ENCODE measurements at places on chromosomes 2 and 18.

GRCh38 chr2:16617282-16618266 is 48.1 kb downstream of the CYRIA start:
- no peak for DNase-seq

GRCh38 chr18:32092422-32093101 is 888 bp downstream of the RNF138 start:
- peak; percentile 99 for DNase-seq

DNA sequence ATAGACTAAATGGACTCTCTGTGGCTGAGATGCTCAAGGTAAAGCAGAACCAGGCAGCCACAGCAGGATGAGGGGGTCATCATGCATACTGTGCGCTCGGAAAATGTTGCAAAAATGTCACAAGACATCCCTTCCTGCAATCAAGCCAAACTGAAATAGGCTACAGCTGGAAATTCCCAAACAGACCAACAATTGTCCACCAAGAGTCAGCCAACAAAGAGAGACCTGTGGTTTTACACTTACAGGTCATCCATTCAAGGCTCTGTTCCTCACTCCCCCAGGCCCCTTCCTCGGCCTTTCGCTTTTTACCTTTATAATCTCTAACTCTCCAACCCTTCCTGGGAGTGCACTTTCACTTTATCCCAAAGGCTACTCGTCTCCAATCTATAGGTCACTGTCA is 1066.9 kb downstream of the TSN start:
- DNase-seq, result no peak

GRCh38 chr2:224843141-224843540 is 127.0 kb upstream of the CCDC195 start:
- no peak for DNase-seq

Measured in CD4-positive, alpha-beta T cell treated with Interleukin-15 for 4 hours (primary cell).